ENCODE measurements at places on chromosomes 1 and 21.

DNA sequence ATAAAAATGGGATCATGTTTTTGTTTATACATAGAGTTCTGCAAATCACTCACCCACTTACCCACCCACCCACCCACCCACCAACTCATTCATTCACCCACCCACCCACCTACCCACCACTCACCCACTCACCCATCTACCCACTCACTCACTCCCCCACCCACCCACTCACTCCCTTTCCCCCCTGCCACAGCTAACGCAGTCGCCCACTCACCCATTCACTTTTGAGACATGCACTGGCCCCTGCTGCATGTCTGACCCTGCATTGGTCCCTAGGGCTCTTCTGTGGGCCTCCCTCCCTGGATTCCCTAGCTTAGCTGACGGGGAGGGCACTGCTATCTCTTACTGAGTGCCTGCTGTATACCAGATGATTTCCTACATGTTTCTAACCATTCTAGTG lies 100.4 kb upstream of the CSF3R start:
- no peak for DNase-seq

GRCh38 chr1:220888417-220888986 lies 9.3 kb downstream of the HLX start:
- no peak for DNase-seq

DNA sequence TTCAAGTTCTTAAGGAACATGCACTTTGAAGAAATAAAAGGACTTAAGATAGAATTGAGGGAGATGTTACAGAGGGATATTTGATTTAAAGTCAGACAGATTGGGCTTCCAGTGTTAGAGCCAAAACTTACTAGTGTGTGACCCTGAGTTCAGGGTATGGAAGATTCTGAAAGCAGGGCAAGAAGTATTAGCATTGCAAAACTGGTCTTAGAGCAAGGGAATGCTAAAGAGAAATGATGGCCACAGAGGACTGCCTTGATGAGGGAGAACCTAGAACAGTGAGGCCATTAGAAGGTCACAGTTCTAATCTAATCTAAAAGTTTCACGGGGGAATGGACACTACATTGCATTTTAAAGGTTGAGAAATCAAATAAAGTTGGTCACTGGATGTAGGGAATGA lies 45.5 kb downstream of the UROD start:
- DNase-seq, result no peak

GRCh38 chr1:177926201-177926600 lies 43.7 kb downstream of the SEC16B start:
- DNase-seq, result no peak

DNA sequence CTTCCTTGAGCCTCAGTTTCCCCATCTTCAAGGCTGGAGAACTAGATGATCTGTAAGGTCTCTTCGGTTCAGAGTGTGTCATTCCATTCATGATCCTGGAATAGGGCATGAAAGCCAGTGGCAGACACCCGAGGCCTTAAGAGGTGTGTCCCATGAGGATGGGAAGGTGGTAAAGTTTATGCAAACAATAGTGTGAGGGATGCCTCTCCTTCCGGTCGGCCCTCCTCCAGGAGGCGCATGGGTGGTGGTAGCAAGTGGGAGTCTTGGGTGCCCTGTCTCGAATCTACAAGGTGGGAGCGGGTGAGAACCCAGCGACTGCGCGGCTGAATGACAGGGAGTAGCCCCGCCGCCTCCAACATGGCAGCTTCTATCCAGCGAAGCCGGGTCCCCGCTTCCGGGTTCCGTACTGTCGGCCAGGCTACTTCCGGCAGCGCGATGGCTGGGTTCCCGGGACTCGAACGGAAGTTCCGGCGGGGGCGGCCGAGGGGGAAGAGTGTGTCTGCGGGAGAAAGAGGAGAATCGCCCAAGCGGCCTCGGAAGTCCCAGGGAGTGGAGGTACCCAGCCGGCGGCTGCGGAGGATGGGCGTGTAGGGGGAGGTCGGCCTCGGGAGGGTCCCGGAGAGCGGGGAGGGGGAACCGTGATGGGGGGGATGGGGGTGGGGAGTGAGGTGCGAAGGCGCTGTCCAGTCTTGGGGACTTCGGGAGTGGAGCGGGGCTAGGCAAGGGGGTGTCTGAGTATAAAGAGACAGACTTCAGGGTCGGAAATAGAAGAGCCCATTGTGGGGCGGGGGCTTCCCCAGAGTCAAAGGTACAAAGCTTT lies at the start of gene LYPLA2:
LYPLA2 (plus strand) TSS at position 450 of the 820 bp plus-strand sequence. CDS start 1,538 bp downstream, outside the sequence.
- DNase-seq, result peak; percentile 96

GRCh38 chr1:169044296-169044695 lies 62.2 kb upstream of the ATP1B1 start:
- DNase-seq, result no peak

Data from glutamatergic neuron (in vitro differentiated cells).